ENCODE measurements at places on chromosomes 1 and 21. TPM values are rescaled to one million over a fixed set of nuclear protein-coding genes. Genes with fewer than 3 reads are reported as not detected.

S100A1 gene
- not detected for polyA plus RNA-seq

GRCh38 chr1:237164406-237165352, 122.7 kb downstream of the RYR2 start:
- DNase-seq: no peak

GRCh38 chr1:29500651-29501050, 264.3 kb downstream of the PTPRU start:
- DNase-seq: no peak

- no peak for DNase-seq
These were observed 63.4 kb downstream of the MAGI3 start for GRCh38 chr1:113453771-113454083.

Data from naive thymus-derived CD8-positive, alpha-beta T cell (primary cell).